ENCODE measurements at places on chromosomes 16 and 17. TPM values are rescaled to one million over a fixed set of nuclear protein-coding genes. Genes with fewer than 3 reads are reported as not detected.
A peak's percentile ranks its signal among the peaks of the same experiment; 100 is the strongest.

- DNase-seq: no peak
Measured at GRCh38 chr16:78307824-78308528, 208.5 kb downstream of the WWOX start.

DNA sequence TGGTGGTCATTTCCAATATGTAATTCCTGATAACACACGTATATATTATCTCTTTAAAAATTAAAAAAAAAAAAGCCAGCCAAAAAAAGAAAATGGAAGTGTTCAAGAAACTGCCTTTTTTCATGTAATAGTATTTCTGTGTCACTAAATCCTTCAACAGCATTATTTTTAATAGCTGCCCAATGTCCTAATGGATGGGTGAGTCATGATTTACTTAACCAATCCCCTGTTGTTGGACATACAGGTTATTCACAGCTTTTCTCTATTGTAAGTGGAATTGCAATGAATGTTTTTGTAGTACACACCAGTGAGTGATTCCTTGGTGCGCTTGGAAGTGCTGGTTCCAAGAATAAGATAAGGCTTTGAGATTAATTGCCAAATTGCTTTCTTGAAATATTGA is 124.9 kb downstream of the WWOX start:
- DNase-seq: no peak

GRCh38 chr17:49290690-49291359 is 60.2 kb upstream of the PHOSPHO1 start:
- DNase-seq: peak; percentile 42

GRCh38 chr16:15650698-15651171 is 690 bp downstream of the NDE1 start:
- no peak for DNase-seq

DNA sequence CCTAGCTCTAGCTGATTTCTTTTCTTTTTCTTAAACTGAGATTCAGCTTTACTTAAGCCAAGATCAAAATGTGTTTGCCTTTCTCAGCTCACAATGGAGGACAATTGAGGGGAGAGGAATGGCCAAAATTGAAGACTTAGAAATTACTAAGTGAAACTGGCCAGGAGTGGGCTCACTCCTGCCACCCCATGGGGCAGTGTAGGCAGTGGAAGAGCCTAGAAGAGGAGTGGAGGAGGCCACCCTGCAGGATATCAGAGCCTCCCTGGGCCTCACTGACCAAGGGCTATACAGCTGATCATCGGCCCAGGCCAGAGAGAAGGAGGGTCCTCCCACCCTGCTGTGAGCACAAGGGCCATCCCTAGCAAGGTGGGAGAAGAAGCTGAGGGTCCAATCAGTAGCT is 119.8 kb downstream of the CCT6B start:
- DNase-seq: no peak

Gene CPHXL2
- not detected for polyA plus RNA-seq

DNA sequence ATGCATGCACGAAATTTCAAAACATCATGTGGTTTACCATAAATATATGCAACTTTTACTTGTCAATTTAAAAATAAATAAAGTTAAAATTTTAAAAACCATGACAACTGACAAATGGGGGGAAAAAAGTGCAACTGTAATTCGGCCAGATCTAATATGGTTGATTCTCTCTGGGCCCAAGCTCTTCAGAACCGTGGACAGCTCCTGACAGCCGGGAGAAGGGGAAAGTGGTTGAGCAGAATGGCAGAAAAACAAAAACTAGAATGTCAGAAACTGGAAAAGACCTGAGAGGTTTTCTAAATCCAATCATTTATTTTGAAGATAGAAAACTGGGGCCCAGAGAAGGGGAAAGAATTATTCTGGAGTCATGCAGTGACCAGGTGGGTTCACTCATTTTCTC is 126.6 kb downstream of the TMEM132E start:
- peak; percentile 2 for DNase-seq

DNA sequence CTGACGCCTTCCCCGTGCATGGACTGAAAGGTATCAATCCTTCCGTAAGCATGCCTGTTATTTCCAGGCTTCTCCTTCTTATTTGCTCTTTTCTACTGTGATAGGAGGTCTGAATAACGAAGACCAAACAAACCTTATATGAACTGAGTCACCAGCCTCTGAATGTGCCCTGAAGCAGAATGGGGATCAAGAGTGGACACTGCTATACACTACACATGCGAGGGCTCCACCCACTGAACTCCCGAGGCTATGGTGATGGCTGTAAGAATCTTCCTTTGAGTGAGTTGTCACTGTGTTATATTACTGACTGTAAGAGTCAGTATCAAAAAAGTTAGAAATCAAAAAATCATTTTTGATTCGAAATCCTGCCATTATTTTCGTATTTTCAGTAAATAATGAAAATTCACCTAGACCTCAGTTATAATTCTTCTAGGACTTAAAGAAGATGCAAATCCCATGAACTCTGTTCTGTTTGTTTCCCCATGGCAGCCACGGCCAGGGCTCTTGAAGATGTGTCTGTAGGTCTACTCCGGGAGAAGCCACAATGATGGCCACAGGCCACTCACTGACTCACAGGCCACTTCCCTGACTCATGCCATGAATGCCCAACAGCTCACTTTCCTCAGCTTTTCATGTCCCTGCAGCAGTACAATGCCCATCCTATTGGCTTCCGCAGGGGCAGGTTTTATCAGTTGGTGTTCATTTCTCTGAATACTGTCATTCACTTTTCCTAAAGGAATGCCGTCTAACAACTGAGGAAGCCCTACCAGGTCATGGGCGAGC is 54.7 kb downstream of the ZZEF1 start:
- no peak for DNase-seq

GRCh38 chr16:24135624-24136565 is 120.2 kb upstream of the CACNG3 start:
- no peak for DNase-seq

GRCh38 chr17:78448356-78448993 is 70.0 kb downstream of the PGS1 start:
- no peak for DNase-seq

DNA sequence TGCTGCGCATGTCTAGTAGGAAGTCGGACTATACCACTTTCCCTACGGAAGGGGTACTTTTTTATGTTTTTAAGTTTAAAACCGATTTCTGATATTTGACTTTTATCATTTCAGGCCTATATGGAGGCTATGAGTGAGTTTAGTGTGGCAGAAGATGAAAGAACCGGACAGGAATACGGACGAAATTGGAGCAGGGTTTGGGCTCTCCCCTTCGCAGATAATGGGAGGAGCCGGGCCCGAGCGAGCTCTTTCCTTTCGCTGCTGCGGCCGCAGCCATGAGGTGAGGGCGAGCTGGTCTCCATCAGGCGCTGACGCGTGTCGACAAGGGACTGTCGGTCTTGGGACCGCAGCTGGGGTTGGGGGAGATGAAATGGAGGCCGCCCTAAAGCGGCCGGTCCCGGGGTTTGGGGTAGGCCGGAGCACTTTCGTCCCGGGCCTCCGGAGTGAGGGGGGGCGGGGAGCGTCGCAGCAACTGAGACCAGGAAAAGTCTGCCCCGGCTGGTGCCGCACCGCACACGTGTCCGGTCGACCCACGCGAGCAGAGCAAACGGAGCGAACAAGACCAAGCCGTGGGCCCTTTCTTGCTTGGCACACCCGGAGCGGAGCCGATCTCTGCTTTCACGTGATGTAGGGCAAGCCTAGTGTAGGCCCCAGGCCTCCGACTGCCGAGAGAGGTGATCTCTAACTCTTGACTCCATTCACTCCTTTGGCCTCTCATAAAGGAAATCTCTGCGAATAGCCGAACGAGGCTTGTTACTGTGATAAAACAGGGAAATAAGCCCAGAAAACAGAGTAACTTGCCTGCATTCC is at the start of gene RPL19:
Gene RPL19, plus strand, starts transcription at position 214 of the 810 bp plus-strand sequence. Its CDS starts 62 bp downstream, at position 276.
- peak; percentile 79 for DNase-seq

Gene GNGT2
- 10.8 TPM for polyA plus RNA-seq

Gene HCRT
- polyA plus RNA-seq: 0.23 TPM

DNA sequence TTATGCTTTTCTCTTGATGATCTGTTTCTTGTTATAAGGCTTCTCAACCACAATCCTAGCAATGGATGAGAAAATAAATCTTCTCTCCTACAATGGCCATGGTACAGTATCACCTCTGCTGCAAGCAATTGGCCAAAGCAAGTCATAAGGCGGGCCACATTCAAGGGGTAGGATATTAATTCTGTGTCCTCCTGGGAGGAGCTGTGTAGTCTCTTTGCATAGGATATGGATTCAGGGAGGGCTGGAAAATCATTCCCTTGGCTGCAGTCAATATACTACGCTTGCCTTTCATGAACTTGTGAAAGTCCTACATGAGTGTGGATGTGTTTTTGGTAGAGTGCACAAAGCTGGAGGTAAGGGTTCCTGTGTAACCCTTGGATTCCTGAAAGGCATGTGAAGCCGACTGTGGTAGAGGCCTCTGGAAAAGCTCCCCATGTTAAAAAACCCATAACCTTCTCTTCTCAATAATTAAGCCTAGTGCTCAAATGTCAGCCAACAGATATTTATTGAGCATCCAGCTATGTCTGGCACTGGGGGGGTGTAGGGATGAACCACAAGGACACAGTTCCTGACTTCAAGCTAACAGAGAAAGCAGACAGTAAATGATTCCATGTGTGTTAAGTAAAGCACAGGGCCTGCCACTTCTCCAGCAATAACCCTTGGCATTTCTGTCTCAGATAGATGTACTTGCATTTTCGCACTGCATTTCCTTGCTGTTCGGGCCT is 147.6 kb upstream of the HS3ST3A1 start:
- DNase-seq: no peak

DNA sequence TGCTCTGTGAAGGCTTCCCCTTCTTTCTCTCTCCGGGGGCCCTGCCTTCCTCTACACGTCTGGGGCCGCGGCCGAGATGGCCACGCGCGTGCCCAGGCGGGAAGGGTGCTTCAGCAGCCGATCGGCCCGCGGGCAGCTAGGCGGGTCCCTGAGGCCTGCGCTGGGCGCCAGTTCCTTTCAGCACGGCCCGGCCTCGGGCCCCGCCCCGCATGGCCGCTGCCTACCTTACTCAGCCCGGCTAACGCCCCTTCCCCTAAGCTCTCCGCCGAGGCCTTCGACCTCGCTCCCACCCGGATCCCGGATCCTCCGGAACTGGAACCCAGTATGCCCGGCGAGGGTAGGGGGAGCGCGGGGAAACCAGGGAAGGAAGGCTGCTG is 335 bp downstream of the TMEM11 start:
- no peak for DNase-seq

Gene HSPB9
- 0.23 TPM for polyA plus RNA-seq

- DNase-seq: no peak
Measured at GRCh38 chr17:36214918-36215317, 4.1 kb downstream of the CCL4L2 start.

GRCh38 chr17:4635823-4636375 is 5.6 kb downstream of the ALOX15 start:
- DNase-seq: no peak

Gene TP53TG3B
- polyA plus RNA-seq: not detected

GRCh38 chr16:53822936-53823529 is 119.1 kb downstream of the FTO start:
- DNase-seq: no peak

DNA sequence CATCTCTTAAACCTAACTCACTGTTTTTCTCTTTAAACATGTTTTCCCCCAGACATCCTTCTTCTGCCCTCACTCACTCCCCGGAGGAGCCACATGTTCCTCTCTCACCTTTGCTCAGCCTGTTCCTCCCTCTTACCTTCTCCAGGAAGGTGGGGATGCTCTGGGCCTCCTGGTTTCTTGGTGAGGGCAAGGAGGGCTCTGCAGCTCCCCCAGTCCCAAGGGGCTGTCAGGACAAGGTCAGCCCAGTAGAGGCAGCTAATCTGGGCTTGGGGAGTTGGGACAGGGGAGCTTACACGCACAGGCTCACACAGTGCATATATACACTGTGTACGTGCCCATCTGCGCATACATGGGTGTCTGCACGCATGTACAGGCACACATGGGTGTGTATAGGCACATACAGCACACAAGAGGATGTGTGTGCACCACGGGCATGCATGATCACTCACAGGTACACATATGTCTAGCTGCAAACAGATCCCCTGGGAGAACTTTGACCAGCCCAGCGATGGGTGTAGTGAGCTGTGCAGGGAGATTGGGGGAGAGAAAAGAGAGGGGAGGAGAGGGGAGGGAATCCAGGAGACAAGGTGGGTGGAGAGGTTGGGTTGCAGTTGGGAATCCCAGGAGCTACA is 28.6 kb upstream of the SPNS3 start:
- no peak for DNase-seq

Gene ZACN
- 10.3 TPM for polyA plus RNA-seq

- DNase-seq: no peak
Measured at GRCh38 chr16:24152826-24153225, 103.3 kb upstream of the CACNG3 start.

DNA sequence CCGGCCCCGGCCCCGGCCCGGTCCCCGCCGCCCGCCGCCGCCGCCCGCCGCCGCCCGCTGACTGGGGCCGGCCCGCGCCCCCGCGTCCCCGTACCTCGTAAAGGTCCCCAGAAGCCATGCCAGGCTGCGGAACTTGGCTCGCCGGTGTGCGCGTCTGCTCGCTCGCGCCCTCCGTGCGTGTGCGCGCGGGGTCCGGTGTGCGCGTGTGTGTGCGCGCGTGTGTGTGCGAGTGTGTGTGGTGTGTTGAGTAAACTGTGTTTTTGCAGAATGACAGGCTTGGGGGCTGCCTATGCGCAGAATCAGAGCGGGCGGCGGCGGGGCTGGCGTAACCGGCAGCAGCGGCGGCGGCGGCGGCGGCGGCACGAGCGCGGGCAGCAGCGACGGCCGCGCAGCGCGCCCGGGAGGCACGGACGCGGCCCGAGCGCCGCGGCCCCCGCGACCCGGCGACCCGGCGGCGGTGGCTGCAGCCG is 307 bp downstream of the CDYL2 start:
- peak; percentile 1 for DNase-seq

- DNase-seq: no peak
Measured at GRCh38 chr16:79517156-79517555, 83.4 kb downstream of the MAF start.

DNA sequence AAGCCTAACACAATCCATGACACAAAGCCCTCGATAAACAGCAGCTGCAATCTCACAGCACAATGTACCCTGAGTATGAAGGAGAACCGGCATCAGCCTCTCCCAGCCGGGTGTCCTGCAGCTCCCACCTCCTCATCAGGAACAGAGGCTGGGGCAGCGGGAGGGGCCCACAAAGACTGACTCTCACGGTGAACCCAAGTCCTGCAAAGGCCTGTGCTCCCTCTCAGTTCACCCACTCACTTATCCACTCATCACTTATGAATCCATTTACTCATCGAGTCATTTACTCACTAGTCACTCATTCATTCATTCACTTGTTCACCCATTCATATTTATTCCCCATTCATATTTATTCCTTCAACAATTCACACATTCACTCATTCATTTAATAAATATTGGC is 11.6 kb downstream of the ZNF423 start:
- DNase-seq: no peak

GRCh38 chr16:87844809-87845208 is 24.5 kb downstream of the SLC7A5 start:
- no peak for DNase-seq
